ENCODE measurements at places on chromosomes 11 and 22.

GRCh38 chr22:47781427-47782111 lies 1019.1 kb downstream of the TBC1D22A start:
- no peak for DNase-seq

DNA sequence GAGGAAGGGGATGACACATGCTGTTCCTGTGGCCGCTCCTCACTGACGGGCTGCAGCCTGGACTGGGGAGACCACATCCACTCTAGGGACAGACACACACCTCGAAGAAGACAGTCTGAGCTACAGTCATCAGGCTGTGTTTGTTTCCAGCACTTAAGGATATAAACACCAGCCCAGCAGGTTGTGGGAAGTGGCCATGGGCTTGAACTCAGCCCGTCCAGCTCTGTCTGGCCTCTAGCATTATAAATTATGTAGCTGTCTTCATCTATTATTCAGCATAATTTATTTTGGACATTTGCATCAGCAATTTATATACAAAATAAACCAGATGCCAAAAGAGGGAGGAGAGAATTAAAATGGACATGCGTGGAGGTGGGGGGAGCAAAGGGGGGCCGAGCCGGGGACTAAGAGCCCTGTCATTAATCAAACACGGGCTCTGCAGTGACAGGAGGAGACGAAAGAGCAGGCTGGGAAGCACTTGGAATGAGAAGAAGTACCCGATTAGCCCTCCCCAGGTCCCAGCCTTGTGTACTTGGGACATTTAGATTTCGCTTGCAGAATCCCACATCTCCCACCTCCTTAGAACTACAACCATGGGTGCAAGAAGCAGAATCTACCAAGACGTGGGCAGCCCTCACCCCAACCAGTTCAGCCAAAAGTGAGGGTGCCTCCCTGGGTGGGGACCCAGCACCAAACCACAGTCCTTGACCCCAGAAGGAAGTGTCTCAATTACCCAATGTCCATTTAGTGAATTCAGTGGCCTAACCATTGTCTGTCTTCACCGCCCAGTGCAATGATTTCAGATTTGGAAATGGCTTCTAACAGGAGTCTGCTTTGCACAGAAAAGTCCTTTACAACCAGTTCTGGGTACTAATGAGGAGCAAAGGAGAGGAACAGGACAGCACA lies 309.6 kb downstream of the OPCML start:
- DNase-seq: no peak

GRCh38 chr22:19664951-19665783 lies 49.1 kb upstream of the SEPTIN5 start:
- no peak for DNase-seq

DNA sequence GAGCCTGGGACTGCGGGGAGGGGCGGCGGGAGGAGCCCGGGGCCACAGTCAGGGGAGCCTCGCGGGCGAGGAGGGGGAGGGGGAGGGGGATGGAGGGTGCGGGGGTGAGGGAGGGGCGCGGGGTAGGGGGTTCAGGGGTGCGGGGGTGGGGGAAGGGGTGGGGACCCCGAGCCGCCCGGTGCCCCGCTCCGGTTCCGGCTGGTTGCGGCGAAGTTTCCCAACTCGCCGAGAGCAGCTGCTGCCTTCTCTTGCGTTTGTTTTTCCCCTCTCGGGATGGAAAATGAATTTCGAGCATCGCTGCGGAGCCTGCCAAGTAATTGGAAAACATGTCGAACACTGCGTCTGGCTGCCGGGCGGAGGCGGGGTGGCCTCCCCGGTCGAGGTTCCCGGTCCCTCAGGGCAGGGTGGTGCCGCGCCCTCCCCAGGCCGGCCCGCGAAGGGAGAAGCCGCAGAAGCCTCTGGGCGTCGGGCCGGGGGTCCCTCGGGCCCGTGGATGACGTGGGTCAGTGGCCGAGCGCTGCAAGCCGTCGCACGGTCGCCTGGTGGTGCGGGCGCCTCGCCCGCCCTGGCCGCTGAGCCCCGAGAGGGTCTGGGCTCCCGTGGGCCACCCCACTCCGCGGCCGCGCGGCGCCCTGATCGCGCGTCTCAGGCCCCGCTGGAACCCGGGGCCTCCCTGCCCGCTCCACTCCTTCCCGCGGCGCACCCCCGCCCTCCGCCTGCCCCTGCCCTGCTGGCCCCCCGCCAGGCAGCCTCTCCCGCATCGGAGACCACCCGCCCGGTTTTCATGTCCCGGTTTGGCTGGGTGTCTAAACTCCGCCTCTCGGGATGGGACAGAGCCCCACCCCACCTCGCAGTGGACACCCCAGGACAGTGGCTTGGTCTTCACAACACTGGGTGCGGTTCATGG lies 12.1 kb downstream of the SPATA19 start:
- no peak for DNase-seq

- no peak for DNase-seq
Observed at GRCh38 chr11:100619484-100619883, 67.6 kb upstream of the ARHGAP42 start.

DNA sequence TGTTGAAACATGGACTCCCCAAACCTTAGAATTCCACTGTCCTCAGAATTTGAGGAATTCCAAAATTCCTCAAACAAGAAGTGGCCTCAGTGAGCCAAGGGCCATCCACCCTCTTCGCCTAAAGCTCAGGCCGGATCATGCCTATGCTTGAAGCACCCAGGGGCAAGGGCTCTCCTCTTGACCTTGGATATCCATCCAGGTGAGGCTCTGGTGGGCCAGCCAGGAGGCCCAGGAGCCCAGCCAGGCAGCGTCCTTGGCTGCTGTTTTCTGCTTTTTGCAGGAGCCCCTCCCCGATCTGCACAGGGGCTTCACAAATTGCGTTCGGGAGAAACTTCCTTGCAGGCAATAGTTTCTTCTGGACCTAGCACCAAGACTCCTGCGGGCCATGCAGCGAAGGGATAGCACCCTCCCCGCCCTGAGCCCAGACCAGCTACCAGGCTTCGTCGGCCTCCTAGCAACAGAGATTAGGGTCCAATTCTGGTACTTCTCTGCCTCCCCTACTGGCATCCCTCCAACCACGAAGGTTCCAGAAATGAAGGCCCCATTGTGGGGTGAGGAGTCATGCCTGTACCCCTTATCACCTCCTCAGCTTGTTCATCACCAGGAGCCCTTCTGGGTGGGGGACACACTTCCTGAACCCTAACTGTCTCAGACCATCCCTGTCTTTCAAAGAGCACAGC lies 2.0 kb downstream of the PHLDA2 start:
- no peak for DNase-seq

DNA sequence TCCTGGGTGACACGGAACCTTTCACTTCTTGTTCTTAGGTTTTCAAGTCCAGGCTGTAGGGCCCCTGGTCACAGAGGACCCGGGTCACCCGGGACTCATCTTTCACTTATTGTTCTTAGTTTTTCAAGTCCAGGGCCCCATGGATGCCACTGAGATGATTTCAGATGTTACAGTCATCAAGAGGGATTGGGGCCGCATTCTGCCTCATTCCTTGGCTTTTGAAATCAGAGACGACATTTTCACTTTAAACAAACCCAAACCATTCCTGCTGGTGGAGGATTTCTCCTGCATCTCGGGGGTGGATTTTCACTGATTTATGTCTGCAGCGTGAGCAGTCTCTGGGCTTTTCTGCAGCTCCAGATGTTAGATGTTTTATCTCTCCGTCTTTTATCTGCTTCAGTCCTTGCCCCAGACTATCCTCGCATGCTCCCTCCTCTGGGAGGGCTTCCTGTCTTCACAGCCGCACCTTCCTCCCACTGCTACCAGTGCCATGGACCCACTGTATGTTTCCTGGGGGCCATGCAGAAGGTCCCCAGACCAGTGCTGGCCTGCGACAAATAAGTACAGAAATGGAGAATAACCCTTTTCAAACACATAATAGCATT lies 27.4 kb downstream of the FBLN1 start:
- no peak for DNase-seq

DNA sequence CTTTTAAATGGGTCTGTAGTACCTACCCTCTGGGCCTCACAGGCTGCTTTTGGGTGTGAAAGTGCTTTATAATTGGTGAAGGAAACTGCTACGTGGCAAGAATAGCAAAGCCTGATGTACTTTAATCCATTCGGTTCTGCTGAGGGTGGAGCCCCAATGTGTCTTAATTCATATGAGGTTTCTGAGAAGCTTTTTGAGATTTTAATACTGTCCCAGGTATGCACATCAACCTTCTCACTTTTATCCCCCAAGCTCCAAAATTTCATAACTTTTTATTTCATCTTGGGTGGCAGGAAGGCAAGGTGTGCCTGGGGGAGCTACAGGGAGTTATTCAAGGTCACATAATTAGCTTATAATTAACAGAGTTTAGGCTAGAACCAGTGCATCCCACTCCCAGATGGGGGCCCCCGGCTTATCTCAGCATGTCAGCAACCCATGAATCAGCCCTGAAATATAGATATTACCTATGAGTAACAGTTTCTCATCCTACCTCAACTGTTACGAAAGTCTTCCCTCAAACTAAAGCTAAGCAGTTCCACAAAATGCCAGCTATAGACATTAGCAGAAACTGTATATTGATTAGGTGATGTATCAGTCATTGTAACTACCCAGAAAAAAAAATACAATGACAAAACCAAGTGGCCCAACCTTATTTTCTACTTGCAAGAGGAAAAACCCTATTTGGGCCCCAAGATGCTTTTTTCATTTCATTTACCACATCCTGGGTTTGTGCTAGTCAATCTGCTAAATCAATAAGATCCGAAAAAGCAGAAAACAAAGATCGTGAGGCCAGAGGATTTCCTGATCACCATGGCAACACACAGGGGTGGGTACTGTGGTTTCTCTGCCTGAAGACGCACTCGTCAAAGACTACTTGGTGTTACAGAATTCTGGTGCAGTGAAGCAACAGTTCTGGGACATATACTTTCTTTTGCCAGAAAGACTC lies 26.7 kb downstream of the CD44 start:
- DNase-seq: peak; percentile 86

DNA sequence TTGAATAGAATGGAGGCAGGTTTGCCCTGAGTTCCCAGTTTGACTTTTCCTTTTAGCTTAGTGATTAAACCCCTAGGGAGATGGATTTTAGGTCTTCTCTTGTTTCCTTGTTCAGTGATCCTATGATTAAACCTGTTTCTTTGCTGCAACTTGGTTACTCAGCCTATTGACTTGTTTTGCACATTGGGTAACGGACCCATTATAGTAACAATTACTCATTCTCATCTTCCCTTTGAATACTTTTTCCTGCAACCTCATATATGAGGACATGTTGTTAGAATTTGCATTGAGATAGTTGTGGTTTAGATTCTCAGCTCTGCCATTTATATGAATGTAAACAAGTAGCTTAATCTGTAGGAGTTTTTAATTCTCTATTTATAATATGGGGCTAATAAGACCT lies 489.2 kb upstream of the CNTN5 start:
- DNase-seq: no peak

DNA sequence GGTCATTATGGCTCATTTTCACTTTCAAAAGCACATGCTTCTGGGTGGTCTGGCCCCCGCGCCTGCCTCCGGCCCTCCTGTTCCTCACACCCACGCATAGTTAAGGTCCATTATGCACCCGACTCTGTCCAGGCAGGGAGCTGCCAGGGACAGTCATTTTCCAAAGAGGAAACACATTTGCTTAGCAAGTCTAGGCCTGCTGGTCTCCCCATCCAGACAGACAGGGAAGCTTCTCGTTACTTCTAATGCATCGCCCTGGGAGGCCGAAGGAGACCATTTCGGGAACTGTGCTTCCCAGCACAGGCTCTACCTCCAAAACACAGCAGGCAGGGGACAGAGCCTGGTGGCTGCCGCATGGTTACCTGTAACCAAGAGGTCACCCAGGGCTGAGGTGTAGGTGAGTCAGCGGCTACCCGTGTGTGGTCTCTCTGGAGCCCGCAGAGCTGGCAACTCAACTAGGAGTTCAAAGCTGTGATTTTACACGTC lies 87.1 kb upstream of the SHANK2 start:
- no peak for DNase-seq

DNA sequence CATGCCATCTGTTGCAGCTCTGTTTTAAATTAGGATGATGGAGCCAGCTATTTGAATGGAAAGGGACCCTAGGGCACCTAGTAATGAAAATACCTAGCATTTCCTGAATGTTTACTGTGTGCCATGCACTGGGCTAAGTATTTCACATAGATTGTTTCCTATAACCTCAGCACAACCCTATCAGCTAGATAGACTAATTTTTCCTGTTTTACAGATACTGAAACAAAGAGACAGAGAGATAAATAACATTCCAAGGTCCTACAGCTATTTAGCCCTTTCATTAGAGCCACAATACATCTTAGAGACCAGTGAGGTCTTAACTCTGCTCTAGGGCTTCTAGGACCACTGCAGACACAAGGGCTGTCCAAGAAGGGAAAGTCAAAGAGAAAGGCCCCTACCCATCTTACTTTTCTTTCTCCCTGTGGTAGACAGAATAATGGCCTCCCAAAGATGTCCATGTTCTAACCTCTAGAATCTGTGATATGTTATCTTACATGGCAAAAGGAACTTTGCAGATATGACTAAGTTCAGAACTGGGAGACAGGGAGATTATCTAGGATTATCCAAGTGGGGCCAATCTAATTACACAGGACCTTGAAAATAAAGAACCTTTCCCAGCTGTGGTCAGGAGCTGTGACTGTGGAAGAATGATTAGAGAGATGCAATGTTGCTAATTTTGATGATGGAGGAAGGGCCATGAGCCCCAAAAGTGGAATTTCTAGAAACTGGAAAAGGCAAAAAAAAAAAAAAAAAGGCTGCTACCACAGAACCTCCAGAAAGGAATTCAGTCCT lies 157.0 kb downstream of the CCDC34 start:
- DNase-seq: no peak

DNA sequence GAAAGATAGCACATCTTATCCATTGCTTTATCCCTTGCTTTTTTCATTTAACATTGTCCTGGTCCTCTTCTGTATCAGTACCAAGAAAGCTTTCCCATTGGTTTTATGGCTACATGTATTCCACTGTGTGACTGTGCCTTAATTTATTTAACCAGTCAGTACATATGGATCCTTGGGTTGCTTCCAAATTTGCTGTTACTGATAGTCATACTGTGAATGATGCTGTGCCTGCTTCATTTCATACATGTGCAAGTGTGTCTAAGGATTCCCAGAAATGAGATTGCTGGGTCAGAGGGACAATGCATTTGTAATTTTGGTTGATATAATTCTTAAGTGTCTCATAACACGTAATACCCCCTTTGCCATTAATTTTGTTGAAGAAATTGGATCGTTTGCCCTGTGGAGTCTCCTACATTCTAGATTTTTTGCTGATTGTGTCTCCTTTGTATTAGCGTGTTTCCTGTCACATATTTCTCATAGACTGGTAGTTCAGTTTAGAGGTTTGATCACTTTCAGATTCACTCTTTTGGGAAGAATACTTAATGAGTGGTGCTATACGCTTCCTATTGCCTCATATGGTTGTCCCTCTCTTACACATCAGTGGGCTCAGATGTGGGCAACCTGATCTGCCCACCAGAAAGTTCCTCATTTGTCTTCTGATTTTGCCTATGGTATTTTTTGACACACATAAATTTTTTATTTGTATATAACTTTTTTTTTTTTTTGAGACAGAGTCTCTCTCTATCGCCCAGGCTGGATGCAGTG lies 35.3 kb downstream of the MYBPC3 start:
- no peak for DNase-seq
